ENCODE measurements at places on chromosomes 3 and 15.

- no peak for DNase-seq
Measured at GRCh38 chr3:77102951-77103769, 63.3 kb downstream of the ROBO2 start.

DNA sequence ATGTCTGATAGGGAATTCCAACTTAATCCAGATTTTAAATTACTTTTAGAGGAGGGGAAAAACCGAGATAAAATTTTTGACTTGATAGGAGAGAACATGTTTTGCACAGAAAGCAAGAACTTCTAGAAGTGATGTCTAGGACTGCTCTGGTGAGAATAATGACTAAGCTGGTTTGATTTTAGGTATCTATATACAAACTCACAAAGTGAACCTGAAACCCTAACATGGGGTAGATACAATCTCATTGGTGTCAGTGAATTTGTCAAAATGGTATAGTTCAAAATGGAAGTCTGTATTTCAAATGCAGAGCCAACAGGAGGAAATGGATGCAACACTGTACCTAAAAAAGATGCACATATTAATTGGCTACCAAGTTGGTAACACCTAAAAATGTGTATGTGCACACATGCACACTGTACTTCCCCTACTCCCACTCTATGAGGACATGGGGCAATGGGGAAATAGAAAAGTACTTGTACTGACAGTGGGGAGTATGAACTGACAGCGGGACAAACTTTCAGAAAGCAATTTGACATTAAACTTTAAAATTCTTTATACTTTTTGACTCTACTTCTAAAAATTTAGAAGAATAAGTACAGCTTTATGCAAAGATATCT is 53.0 kb downstream of the NR1I2 start:
- no peak for DNase-seq

- DNase-seq, result no peak
Measured at GRCh38 chr3:133805384-133805701, 272 bp upstream of the SRPRB start.

DNA sequence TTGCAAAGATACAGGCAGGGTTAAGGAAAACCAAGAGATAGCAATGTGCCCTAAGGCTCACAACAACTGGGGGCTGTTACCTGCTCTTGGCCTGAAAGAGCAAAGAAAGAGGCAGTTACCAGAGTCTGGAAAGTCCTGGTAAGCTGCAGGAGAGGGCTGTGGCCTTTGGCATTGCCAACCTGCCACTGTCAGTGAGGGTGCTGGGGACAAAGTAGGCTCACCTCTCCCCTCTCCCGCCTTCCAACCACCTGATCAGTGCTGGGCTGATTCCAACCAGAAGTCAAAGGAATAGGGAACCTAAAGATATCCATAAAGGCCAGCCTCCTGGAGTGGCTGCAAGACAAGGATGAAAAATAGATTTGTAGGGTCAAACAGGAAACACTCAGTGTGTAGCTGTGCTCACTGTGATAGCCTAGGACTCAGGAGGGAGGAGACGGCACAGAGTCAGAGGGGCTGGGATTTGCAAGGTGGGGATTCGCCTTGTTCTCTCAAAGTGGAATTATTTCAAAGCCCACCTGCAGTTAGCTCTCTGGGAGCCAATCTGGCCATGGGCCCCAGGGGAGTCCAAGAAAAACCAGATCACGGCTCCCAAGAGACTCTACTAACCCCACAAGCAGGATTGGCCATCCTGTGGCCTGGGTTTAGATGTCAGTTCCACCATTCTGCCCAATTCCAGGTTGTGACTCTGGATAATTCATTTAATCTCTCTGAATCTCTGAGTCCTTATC is 204.0 kb upstream of the BCL6 start:
- DNase-seq, result no peak

DNA sequence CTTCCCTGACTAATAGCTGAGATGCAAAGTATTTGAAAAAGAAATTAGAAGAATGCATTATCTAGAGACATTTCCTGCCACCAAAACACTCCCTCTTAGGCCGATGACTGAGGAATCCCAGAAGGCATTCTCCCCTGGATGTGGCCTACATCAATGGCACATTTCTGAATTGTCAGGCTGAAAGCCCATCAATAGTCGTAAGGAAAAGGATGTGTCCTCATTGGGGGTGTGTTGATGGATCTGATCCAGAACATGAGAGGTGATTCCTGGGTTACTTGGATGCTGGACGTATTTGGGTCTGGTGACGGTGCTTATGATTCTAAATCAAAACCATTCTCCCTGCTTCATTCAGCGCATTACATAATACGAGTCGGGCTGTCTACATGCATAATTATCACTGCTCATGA is 216.9 kb upstream of the CDIN1 start:
- no peak for DNase-seq

DNA sequence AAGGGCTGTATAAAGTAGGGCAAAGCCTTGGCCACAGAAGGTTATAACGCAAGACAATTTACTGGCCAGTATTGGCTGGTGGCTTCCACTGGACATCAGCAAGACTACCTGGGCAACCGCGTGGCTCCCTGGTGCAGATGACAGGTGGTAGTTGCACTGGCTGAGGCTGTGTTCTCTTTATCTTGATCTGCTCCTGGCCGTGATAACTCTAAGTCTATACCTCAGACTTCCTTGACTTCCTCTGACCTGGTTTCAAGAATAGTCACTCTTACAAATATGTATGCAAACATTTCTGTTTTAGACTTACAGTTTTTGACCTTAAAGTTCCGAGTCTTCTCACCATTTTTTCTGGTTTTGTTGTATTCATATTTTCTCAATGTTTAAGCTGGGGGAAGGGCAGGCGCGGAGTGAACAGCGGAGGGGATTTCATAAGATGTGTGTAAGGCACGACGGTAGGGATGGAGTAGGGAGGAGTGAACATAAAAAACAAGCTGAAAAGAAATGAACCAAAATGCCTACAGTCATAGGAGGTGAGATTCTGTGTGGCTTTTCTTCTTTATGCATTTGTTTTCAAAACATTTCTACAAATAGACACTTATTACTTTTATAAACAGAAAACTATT is 15.2 kb upstream of the TMEM212 start:
- no peak for DNase-seq
